Glutamatergic neuron (in vitro differentiated cells): ENCODE measurements at places on chromosomes 7 and 10.
A peak's percentile ranks its signal among the peaks of the same experiment; 100 is the strongest.

DNA sequence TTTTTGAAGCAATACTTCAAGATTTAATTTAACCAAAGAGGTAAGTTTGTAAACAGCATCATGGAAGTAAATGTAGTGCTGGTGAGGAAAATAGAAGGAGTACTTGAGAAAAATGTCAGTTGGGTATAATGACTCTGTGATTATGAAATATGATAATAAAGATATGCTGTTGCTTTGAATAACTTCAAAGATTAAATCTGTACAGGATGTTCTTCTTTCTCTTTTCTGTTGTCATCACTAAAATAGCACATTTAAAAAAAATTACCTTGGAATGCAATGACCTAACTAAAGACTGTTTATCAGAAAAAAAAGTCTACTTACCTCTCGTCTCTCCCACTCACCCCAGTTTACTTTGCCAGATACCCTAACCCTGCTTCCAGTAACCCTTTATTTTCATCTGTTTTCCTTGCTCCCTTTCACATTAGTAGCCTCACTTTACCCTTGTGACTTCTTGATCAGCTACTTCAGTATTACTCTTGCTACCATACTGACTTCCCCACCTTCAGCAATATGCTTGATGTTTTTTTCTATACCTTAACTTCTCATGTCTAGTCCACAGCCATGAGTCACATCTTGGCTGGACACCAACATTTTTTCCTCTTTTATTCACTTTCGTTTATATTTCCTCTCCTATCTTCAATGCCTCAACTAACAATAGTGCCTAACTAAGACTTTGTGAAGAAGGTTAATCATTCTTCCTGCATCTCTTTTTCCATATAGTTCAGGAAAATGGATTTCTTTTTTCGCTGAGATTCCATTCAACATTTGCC, 29.7 kb upstream of the TAS2R16 start:
- DNase-seq = no peak

- DNase-seq = no peak
Measured at GRCh38 chr10:43861966-43862751, 213.5 kb upstream of the ZNF32 start.

DNA sequence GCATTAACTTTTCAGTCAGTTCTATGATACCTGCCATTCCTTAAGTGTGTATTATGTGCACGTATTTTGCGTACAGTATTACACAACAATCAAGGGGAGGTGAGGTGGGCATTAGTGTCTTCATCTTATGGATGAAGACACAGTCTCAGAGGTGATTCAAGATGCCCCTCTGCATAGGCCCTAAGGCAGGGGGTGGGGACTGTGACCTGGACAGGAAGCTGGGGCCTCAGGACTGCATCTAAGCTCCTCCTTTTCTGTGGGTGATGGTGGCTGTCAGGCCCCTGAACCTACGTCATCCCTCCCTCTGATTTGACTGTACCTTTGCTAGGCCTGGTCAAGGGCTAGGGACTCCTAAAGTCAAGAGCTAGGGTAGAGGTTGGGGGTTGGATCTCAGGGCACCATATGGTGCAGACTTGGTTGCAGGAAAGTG, 38.9 kb downstream of the HK1 start:
- DNase-seq = no peak

DNA sequence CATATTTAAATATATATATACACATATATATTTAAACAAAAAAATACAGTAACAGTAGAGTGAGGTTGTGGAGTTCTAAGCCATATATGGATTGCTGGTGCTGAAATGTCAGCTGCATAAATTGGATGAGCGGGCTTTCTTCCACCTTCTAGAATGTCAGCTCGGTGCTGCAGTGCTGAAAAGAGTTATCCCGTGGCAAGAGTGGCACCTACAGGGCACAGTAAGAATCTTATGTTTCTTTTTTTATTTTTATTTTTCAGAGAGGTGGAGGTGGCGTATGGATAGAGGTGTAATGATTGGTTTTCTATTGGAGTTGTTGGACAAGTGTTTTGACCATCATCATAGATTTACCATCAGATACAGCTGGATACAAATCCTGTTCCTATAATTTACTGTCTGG, 86.2 kb upstream of the DYNC1I1 start:
- DNase-seq = peak; percentile 26

DNA sequence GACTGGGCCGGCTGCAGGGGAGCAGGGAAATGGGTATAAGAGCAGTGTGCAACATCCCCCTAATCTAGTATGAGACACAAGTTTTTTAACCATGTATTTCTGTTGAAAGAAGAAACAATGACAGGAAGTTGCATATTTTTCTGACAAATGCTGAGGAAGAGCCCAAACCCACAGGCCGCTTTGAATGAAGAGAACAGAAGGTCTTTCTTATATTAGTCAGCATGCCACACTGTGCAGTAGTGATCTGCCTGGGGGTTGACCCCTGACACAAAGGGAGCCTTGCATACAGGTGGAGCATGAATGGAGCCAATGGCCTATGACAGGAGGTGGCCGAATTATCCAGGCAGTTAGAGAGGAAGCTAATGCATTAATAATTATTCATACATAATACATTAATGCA, 518.3 kb downstream of the PLXDC2 start:
- no peak for DNase-seq

DNA sequence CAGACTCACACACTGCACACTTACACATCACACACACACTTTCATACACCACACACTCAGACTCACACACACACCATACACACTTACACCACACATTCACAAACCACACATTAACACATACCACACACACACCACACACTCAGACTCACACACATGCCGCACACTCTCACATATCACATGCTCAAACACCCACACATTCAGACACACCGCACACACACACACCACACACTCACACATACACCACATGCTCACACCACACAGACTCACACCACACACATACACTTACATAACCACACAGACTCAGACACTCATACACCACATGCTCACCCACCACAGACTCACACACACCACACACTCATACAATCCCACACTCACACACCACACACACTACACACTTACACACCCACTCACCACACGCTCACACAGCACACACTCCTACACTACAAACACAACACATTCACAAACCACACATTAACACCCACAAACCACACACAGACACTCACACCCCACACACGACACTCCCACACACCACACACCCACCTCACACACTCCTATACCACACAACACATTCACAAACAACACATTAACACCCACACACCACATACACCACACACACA, 125.4 kb downstream of the EVX1 start:
- DNase-seq = no peak

GRCh38 chr10:12050528-12050927, 7.9 kb upstream of the UPF2 start:
- no peak for DNase-seq

DNA sequence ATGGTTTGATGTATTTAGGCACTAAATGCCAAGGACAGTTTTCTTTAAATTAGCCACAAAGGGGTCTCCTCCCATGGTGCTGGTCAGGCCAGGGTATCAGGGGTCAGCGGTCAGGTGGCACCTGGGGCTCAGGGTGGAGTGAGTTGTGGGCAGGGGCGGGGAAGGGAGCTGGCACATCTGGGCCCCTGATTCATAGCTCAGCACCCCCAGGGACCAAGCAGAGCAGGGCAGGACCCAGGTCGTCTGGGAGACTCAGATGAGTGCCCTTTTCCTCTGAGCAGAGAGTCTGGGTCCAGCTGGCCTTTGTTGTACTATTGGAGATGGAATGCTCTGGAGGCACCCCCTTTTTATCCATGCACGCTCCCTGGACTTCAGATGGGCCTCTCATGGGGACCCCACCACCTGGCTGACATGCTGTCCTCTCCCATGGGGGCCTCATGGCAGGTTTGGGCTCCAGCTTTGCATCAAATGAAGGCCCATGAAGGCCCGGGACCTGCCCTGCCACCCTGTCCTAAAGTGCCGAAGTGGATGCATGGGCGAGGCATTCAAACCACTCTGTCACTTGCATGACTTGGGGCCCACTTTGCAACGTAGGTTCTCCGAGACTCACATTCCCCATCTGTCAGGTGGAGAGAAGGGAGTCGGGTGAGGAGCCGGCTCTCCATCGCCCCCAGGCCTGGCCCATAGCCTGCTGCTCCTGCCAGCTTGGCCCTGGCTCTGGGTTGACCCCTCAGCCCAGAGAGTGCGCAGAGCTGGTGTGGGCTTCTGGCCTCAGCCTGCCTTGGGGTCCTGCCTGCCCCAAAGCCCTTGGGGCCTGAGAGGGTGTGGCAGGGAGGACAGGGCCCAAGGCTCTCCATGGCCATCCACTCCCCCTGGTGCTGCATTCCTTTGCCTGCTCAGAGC, 66.4 kb downstream of the RAMP3 start:
- no peak for DNase-seq

- DNase-seq = no peak
Measured at GRCh38 chr10:30943451-30943850, 88.2 kb downstream of the ZNF438 start.

DNA sequence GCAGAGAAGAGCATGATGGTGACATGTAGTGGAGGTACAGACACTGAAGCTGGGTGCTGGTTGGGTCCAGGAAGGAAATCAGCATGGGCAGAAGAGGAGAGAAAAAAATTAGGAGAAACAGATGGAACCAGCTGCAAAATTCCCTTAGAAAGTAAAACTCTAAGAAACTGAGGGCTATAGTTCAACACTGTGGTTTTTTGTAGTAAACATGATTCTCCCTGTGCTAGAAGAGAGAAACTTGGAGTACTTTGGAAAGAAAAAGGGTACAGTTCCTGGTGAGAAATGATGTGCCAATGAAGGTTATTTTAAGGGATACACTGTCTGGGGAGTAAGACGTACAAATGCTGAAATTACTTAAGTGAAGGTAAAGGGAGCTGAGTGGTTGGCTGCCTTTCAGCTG, 181.5 kb upstream of the HPS1 start:
- DNase-seq = no peak

DNA sequence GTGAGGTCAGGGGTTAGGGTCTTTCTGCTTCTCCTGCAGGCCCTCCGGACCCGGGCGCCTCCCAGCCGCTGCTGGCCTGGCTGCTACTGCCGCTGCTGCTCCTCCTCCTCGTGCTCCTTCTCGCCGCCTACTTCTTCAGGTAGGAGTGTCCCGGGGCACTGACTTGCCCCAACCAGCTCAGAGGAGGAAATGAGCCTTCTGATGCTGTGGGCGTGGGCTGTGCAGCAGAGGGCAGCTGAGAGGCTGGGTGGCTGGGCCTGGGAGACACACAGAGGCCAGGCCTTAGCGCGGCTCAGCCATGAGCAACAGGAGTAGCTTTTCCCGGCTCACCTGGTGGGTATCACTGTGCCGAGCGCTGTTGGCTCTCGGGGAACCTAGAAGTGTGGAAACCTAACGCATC, 78.9 kb downstream of the MKI67 start:
- DNase-seq = no peak

DNA sequence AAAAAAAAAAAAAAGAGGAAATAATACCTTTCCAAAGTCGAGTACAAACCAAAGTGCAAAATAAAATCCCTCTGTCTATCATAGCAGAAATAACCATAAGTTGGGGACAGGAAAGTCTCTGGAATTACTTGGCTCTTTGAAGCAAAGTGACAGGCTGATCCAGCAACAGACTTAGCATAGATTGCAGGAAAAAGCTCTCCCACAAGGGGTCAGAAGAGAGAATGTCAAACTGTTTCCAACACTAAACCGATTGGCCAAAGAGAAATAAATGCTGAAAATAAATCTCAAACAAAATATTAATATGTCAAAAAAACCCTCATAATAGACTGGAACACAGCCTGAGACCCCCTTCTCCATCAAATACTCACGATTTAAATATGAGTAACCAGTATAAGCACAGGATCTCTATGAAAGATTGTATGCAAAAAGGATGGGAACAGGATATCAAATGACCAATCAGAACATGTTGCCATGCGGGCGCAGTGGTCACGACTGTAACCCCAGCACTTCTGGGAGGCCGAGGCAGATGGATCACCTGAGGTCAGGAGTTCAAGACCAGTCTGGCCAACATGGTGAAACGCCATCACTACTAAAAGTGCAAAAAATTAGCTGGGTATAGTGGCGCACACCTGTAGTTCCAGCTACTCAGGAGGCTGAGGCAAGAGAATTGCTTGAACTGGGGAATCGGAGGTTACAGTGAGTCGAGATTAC, 1000.7 kb upstream of the LRRN3 start:
- DNase-seq = no peak

GRCh38 chr7:22393913-22394729, 37.2 kb upstream of the RAPGEF5 start:
- DNase-seq = no peak

DNA sequence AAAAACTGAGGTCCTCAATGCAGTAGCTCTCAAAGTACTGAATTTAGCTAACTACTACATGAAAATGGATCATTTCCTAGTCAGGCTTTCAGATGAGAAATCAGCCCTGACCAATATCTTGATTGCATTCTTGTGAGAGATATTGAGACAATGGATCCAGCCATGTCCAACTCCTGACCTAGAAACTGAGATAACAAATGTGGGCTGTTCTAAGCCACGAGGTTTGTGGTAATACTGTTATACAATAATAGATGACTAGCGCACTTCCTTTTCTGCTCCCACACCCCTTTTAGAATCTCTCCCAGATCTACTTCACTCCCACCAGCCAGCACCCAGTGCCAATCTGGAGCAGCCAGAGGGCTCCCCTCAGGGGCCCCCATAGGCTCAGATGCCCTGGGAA, 209.3 kb upstream of the KMT2E start:
- DNase-seq = no peak

DNA sequence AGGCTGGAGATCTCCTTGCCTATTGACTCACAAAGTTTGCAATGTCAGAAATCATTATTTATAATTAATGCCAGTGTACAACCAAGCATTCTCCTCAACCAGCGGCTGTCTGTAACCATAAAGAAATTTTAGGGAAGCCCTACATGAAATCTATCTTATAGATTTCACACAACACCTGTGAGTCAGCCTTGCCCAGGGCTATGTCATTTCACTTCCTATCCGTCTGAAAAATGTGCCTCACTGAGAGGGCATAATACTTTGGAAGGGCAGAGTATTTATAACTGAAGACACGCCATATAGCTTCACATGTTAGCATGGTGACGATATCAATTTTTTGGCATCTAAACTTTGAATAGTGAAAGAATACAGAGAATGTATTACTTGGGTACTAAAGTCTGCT, 296.6 kb upstream of the ETV1 start:
- no peak for DNase-seq

DNA sequence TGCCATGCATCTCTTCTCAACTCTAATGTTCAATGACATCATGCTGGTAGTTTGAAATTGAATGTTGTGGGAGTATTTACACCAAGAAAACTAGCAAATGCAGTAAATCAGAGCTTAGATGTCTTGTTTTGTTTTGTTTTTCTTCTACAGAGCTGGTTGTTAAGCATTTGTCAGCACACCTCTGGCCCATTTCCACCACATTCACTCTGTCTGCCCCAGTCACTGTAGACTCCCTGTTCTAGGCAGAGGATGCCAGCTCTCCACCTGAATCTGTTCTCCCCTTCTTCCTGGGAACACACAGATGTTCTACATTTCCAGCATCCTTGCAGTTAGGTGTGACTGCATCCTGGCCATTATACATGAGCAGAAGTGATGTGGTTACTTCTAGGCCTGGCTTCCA, 4.1 kb upstream of the ARHGAP22 start:
- DNase-seq = no peak
